ENCODE measurements at places on chromosomes 16 and 17. TPM values are rescaled to one million over a fixed set of nuclear protein-coding genes. Genes with fewer than 3 reads are reported as not detected.

DNA sequence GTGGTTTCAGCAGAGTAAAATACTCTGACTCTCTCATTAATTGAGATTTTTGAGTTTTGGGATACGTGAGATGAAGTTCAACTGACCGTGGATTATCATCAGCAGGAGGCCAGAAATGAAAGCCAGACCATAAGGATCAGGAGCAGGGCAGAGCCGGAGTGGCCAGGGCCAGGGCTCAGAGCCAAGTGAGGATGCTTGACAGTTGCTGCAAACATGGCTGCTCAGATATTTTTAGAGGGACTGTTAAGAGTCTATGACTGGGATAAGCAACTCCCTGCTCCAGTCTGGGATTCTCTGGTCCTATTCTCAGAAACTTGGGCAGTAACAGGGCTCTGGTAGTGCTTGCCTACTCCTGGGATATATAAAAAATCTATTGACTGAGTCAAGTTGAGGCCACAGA, 17.6 kb upstream of the CDH13 start:
- DNase-seq, result no peak

DNA sequence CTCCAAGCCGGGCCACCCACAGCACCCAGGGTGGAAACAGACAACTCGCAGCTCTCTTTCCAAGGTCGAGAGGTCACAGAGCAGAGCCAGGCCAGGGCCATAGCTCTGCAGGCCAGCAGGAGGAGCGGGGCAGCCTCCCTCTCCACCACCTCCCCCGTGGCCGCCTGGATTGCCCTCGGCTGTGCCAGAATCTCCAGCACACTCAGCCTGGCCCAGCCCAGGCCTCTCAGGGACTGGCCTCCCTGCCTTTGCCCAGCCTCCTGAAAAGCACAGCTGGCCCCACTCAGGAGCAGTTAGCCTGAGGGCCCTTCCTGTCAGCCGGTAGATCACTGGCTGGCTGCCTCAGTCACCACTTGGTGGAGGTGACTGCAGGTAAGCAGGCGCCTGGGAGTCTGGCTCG, 85.8 kb upstream of the SEC14L1 start:
- no peak for DNase-seq

- no peak for DNase-seq
Observed at GRCh38 chr17:45688820-45689219, 95.3 kb upstream of the CRHR1 start.

- DNase-seq, result no peak
Observed at GRCh38 chr17:41416479-41416878, 7.9 kb downstream of the KRT37 start.

DNA sequence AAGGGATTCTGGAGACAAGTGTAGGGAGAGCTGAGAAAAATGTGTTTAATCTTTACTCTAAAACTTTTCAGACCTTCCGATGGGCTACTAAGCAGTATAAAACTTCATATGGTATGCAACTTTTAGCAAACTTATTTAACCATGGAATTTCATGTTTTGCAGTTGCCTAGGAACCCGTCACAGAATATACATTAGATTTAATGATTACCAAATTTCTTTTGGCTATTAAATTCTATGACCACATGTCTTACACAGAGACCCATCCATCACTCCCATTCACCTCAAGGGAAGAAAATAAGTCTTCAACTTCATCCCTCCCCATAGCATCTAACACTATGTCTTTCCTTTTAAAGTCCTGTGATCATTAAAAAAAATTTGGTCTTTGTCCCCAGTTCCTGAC, 54.9 kb downstream of the HS3ST3A1 start:
- DNase-seq, result no peak

DNA sequence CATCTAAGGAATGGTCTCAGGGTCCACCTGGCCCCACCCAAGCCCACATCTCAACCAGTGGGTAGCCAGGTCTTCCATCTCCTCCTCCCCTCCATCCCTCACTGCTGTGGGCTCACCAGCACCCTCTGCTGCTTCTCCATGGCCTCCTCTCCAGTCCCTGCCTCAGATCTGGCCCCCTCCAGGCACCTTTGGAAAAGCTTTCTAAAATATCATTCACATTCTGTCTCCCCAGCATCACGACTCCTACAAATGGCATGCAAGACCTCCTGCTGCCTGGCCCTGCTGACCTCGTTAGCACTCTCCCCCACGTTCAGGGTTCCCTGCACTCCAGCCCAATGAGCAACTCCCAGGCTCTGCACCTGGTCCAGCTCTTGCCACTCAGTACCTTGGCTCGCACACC, 13.7 kb downstream of the GLP2R start:
- no peak for DNase-seq

DNA sequence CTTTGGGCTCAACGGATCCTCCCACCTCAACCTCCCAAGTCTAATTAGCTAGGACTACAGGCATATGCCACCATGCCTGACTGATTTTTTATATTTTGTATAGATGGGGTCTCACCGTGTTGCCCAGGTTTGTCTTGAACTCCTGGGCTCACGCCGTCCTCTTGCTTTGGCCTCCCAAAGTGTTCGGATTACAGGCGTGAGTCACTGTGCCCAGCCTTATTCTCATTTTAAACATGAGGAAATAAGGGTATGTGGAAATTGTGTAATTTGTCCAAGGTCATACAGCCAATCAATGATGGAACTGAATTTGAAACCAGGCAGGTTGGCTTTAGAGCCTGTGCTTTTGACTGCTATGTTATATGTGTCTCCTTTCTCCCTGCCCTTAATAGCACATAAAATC, 27.4 kb upstream of the AQP8 start:
- no peak for DNase-seq

Gene KRT37
- not detected for total RNA-seq

Gene KRTAP4-4
- not detected for total RNA-seq
